ENCODE measurements at places on chromosomes 13 and 19. TPM values are rescaled to one million over a fixed set of nuclear protein-coding genes. Genes with fewer than 3 reads are reported as not detected.

- no peak for DNase-seq
Measured at GRCh38 chr13:58619396-58620113, 988.0 kb downstream of the PCDH17 start.

DNA sequence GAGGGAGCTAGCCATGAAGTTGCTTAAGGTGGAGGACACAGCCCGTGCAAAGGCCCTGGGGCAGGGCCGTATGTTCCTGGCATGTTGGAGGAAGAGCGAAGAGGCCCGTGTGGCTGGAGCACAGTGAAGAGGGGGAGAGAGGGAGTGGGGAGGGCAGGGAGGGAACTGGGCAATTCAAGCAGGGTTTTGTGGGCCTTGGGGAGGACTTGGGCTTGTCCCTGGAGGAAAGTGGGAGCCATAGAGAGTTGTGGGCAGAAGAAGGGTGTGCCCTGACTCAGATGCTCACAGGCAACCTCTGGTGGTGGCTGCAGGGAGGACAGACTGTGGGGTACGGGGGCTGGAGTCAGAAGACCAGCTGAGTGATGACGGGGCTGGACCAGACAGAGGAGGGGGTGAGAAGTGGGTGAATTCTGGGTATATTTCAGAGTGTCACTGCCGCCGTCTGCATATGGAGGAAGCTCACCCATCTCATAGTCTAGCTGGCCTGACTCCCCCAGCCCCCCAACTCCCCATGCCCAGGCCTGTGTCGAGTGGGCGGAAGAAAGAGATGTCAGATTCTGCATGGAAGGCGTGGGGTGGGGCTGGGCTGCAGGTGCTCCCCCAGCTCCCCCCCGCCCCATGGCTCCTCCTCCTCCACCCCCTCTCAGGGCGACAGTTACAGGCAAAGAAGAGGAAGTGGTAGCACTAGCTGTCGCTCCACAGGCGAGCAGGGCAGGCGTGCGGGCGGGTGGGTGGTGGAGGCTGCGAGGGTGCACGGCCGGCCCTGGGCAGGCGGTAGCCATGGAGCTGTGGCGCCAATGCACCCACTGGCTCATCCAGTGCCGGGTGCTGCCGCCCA lies at the start of gene VAV1:
TSS of gene VAV1 (plus strand) at position 681 of the 838 bp plus-strand sequence. CDS start at position 781, 100 bp downstream.
- DNase-seq: peak; percentile 80

GRCh38 chr13:101258071-101258470 lies 158.2 kb downstream of the NALCN start:
- no peak for DNase-seq

GRCh38 chr19:38478273-38478971 lies 44.9 kb downstream of the RYR1 start:
- no peak for DNase-seq

DNA sequence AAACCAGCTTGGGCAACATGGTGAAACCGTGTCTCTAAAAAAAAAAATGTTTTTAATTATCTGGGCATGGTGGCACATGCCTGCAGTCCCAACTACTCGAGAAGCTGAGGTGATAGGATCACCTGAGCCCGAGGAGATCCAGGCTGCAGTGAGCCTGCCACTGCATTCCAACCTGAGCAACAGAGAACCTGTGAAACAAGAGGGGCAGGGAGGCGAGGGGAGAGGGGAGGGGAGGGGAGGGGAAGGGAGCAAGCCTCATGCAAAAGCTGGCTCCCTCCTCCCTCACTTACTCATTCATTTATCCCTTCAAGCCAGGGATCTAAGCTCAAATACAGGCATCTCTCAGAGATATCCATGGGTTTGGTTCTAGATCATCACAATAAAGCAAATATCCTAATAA lies 8.9 kb downstream of the ATP7B start:
- no peak for DNase-seq

GRCh38 chr13:95679722-95680121 lies 2.8 kb downstream of the DNAJC3 start:
- no peak for DNase-seq

- DNase-seq: no peak
Measured at GRCh38 chr13:72456486-72456885, 270.9 kb downstream of the MZT1 start.

DNA sequence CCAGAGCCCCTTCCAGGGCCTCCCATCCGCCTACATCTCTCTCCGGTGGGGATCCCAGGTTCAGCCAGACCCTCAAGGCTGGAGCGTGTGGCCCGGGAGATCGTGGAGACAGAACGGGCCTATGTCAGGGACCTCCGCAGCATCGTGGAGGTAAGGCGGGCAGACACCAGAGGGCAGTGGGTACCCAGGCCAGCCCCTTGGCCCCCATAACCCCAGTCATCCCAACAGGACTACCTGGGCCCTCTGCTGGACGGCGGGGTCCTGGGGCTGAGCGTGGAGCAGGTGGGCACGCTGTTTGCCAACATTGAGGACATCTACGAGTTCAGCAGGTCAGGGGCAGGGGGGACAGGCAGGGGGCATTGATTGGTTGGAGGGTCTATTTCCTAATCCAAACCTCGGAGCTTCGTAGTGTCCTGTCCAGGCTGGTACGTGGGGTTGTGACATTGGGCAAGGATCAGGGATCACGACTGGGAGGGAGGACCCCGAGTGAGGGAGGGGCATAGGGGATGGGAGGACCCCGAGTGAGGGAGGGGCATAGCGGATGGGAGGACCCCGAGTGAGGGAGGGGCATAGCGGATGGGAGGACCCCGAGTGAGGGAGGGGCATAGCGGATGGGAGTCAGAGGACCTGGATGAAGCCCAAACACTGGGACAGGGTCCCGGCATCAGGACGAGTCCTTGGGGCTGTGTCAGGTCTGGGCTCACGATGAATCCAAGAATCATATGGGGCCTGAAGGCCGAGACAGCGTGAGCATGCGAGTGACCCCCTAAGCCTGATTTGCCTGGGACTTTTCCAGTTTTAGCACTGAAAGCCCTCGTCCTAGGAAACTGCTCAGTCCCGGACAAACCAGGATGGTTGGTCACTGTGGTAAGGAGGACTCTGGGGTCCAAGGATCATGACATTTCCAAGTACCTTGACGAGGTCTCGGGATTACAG lies 2.9 kb downstream of the PLEKHG2 start:
- DNase-seq: no peak

DNA sequence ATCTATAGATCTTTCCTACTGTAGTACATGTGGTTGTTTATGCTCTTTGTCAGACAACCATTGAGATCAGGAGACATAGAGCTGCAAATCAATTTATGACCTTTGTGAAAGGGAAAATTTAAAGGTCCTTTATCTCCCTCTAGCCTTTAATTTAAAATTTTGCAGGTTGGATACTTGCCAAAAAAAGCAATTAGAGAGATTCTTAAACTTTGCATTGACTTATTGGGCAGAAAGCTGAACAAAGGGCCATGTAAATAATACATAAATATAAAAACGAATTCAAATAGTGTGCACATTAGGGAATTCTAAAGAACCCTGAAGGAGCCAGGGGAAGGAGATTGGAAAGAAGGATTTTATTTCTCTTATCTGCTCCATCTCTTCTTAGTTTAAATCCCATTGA lies 22.0 kb upstream of the RB1 start:
- no peak for DNase-seq

GRCh38 chr19:4581666-4582553 lies 22.4 kb upstream of the SEMA6B start:
- DNase-seq: no peak

- no peak for DNase-seq
Measured at GRCh38 chr19:40155749-40156265, 35.4 kb upstream of the MAP3K10 start.

- peak; percentile 75 for DNase-seq
Measured at GRCh38 chr19:51131780-51132680, 7.3 kb downstream of the SIGLEC9 start.

- DNase-seq: peak; percentile 25
Measured at GRCh38 chr13:113652404-113653263, 5.4 kb downstream of the ATP4B start.

- DNase-seq: no peak
Measured at GRCh38 chr19:29897466-29897865, 44.6 kb upstream of the URI1 start.

DNA sequence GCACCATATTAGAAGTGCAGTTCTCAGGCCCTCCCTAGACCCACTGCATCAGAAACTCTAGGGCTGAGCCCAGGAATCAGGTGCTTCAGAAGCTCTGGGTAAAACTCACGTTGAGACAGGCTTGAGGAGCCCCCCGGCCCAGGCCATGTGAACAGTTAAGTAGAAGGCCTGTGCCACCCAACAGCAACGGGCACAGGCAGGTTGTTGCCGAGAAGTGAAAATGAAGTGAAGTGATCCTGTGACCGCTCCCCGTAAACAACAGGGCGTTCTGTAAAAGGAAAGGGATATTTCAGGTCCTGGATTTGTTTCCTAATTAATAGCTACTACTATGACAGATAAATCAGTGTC lies 128.8 kb downstream of the ATP11A start:
- no peak for DNase-seq

- no peak for DNase-seq
Measured at GRCh38 chr19:19563348-19563848, 25.3 kb downstream of the CILP2 start.

DNA sequence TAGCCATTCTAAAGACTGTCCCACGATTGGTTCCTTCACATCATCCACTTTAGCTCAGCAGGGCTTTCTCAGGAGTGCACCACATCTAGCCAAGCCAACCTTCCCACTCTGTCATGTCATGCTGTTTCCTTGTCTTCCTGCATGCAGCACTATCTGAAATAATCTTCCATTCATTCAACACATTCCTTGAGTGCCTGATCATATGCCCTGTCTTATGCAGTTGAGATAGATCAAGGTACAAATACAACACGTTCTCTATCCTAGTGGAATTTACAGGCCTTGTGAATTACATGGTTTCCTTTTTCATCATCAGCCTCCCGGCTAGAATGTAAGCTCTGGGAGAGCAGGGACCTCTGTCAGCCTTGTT lies 6.8 kb upstream of the MRPS31 start:
- DNase-seq: no peak

DNA sequence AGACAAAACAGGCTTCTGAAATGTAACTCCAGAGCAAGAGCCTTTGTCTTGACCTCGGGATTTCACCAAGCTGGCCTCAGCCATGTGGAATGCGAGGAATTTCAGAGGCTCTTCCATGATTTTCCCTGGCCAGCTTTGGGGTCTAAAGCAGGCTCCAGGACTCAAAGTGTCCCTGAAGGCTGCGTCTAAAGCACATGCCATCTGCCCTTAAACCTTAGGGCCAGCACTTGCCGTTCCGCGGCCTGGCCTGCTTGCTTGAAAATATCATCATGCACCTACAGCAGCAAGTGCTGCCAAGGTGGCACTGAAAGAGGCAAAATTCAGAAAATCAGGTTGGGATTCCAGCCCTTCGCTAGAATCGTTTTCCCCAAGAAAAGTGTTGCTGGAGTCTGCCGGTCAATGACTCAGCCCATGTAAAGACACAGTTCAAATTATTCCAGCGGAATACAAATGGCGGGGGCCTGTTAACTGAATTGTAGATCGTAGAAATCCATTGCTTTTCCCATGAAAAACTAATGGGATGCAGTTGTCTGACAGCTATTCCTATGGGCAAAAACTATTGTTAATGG lies 105.7 kb upstream of the RAP2A start:
- DNase-seq: no peak

GRCh38 chr19:8366961-8367326 lies 3.0 kb downstream of the ANGPTL4 start:
- DNase-seq: no peak

DNA sequence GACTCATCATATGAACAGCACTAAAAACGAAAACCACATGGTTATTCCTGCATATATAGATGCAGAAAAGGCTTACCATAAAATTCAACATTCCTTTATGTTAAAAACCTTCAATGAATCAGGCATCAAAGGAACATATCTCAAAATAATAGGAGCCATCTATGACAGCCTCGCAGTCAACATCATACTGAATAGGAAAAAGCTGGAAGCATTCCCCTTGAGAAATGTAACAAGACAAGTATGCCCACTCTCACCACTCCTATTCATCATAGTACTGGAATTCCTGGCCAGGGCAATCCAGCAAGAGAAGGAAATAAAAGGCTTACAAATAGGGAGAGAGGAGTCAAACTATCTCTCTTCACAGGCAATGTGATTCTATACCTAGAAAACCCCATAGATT lies 179.6 kb upstream of the HTR2A start:
- no peak for DNase-seq

DNA sequence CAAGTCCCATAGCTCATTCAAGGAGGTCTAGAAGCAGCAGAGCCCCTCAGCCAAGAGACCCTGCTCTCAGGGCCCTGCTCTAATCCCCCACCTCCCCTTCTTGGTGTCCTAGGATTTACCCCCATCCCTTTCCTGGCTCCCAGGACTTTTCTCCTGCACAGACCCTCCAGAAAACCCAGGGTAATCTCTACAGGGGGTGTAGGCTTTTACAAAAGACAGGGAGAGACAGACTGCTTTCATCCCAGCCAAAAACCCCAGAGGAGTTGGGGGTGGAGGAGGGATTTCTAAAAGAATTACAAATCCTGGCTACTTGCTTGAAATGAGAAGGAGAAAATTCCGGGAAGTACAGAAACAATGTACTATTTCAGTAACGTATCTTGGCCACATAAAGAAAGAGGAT lies 133.3 kb downstream of the TNFSF13B start:
- DNase-seq: no peak

GRCh38 chr13:100633461-100633860 lies 41.1 kb downstream of the TMTC4 start:
- DNase-seq: no peak

HNRNPA1L2 gene
- total RNA-seq: 1.5 TPM

CD177 gene
- total RNA-seq: 0.32 TPM

FKRP gene
- 13.9 TPM for total RNA-seq

WDR88 gene
- 0.38 TPM for total RNA-seq

CLDND2 gene
- total RNA-seq: 0.46 TPM
